ENCODE measurements at places on chromosomes 4 and X. TPM values are rescaled to one million over a fixed set of nuclear protein-coding genes. Genes with fewer than 3 reads are reported as not detected.

Gene FHDC1
- 0.06 TPM for total RNA-seq

Gene SPCS3
- 42.2 TPM for total RNA-seq

Gene GDPD2
- total RNA-seq: not detected

Gene FRAS1
- total RNA-seq: 2.7 TPM

Gene SLIT2
- 7.7 TPM for total RNA-seq

Gene NXF3
- not detected for total RNA-seq

Gene SYN1
- 1.7 TPM for total RNA-seq

Gene RENBP
- 1.1 TPM for total RNA-seq

Gene CDS1
- 0.24 TPM for total RNA-seq

Gene SOWAHD
- 0.20 TPM for total RNA-seq

Gene DKK2
- total RNA-seq: not detected

Data from cardiac ventricle fibroblast (primary cell).